Pancreas (tissue), 10 donors: ENCODE measurements at places on chromosomes 12 and 14. TPM values are rescaled to one million over a fixed set of nuclear protein-coding genes. Genes with fewer than 3 reads are reported as not detected.
A peak's percentile ranks its signal among the peaks of the same experiment; 100 is the strongest.

GRCh38 chr14:50321009-50321660 lies 9.0 kb downstream of the DMAC2L start:
- no peak for DNase-seq

GRCh38 chr14:29911810-29912209 lies 15.8 kb downstream of the PRKD1 start:
- DNase-seq: no peak

- DNase-seq: no peak
These were observed 169.2 kb upstream of the HMGA2 start for GRCh38 chr12:65655074-65655493.

DNA sequence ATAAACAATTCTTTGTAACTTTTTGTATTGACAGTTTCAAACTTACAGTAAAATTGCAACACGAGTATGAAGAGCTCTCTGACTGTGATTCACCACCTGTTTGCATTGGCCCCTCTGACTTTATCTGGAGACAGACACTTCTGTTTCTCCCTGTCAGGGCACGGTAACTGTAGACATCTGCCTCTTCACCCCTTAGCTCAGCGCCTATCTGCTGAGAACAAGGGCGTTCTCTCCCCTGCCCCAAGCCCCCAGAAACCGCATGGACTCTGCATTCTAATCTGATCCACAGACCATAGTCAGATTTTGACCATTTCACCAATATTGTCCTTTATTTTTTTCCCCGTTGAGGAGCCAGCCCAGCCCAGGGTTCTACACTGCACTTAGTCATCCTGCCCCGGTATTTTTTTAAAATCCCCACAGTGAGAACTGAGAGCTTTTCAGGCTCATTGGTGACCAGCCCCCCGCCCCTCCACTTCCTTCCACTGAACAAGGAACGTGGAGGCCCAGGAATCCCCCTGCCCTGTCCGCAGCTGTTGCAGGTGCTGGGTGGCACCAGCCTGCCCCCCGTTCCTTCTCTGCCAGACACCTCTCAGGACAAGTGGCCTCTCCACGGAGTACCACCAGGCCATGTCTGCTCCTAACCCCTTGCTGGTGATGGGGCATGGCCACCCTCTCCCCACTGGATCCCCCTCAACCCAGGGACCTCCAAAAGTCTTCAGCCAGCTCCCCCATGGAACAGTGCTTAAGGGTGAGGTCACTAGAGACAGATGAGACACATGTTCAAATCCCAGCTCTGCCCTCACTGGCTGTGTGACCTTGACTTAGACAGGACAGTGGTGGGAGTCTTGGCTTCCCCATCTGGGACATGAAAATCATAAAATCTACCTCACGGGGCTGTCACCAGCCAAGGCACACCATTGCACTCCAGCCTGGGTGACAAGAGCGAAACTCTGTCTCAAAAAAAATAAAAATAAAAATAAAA lies 11.2 kb downstream of the RHOF start:
- DNase-seq: no peak

Gene ADCY6
- total RNA-seq: 21.0 TPM

Gene TAS2R9
- total RNA-seq: not detected

GRCh38 chr12:127150479-127150878 lies 1116.5 kb upstream of the TMEM132C start:
- DNase-seq: no peak

Gene ADAMTS20
- not detected for total RNA-seq

DNA sequence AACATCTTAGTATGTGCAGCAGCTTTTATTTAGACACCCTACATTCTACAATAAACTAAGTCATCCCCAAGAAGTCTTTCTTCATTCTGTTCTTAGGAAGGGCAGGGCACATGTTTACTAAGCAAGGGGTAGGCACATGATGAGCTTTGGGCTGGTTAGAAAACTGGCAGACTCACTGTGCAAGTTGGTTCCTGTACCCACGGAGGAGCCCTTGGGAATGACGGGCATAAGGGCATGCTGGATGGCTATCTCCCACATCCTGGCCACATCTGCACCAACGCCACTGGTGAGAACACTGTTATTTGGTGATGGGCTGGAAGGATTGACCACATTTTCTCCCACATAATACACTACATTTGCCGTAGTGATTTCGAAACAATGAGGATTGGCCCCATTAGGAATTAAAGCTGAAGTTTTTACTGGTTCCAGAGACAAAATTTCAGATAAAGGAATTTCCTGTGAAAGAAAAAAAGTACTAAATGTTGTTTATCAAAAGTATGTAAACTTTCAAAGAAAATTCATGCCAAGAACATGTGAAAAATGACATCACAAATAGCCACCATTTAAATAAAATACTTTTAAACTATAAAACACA lies 297.0 kb downstream of the PRKD1 start:
- DNase-seq: no peak

- DNase-seq: no peak
These were observed 78.0 kb upstream of the SSTR1 start for GRCh38 chr14:38129705-38130104.

Gene EPYC
- not detected for total RNA-seq

DNA sequence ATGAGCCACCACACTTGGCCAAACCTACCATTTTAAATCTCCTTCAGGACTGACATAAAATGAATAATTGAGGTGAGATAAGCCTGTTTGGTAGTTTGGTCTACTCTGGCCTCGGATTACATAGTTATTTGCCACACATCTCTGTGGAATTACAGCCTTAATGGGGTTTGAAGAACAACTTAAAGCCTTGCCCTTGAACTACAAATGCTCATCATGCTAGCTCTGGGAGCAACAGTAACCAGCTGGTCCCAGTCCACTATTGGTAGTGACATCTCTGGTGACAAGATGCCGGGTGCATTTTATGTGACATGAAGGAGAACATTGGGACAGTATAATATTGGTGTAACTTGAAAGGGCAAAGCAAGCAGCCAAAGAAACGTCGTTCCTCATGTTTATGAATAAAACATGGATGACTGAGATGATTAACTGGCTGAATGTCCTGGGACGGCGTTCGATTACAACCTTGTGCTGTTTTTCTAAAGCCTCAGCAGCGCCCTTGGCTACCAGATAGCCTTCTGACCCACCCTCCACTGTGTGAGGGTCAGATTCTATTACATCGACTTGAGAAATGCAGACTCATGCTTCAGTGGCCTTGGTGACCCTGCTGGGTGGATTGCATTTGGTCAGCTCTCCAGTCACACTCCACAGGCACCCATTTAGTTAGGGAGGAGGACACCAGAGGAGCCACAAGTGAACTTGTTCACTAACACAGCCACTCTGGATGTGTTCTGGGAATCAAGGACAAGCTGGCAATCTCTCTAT lies 41.5 kb downstream of the BEST3 start:
- no peak for DNase-seq

Gene FAIM2
- 0.25 TPM for total RNA-seq

Gene LRRIQ1
- 0.92 TPM for total RNA-seq

GRCh38 chr12:117749431-117749830 lies 219.4 kb downstream of the KSR2 start:
- no peak for DNase-seq

Gene IQSEC3
- total RNA-seq: 1.0 TPM

Gene IFI27
- total RNA-seq: 12.1 TPM

GRCh38 chr12:67202011-67202677 lies 67.0 kb upstream of the CAND1 start:
- DNase-seq: no peak

- no peak for DNase-seq
These were observed 55.1 kb upstream of the E2F7 start for GRCh38 chr12:77120156-77121085.

Gene CCDC197
- total RNA-seq: not detected

- DNase-seq: no peak
These were observed 48.9 kb upstream of the DYRK2 start for GRCh38 chr12:67599691-67600090.

- DNase-seq: no peak
These were observed 15.1 kb upstream of the NEK9 start for GRCh38 chr14:75141967-75142366.

DNA sequence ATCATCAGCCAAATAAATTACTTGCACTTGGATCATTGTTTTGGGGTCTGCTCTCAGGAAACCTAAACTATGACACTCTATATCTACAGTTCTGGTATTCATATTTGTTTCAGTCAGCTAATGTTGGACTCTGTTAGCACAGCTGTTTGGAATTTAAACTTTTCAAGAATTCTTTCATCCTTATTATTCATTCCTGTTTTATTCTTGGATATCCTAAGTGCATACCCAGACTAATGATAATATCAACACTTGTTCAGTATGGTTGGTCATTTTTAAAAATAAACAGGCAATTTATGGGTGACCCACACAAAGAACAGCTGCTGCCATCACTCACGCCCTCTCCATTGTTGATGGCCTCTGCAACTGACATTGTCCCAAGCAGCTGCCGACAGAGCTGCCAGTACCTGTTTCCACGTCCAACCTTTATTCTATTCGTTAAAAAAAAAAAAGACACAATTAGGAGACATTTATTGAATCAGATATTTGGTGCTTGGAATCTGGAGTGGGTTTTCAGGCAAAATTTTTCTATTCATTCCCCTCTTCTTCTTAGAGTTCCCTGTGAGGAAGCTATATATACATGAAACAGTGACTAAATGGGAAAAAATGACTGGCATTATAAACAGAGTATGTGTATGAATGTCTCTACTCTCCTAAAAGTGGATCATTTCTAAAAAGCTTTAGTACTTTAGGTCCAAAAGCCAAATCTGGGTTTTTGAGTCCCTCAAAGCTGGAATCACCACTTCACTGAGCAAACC lies 252.1 kb upstream of the NAV3 start:
- DNase-seq: no peak

- no peak for DNase-seq
These were observed 105.8 kb downstream of the MSRB3 start for GRCh38 chr12:65384240-65384639.

Gene CCDC177
- total RNA-seq: not detected

Gene KRT82
- not detected for total RNA-seq

Gene ANKRD33
- total RNA-seq: not detected

- DNase-seq: no peak
These were observed 7.3 kb upstream of the TNFAIP2 start for GRCh38 chr14:103115845-103116572.

GRCh38 chr12:86264451-86265328 lies 8.5 kb upstream of the MGAT4C start:
- DNase-seq: peak; percentile 74

DNA sequence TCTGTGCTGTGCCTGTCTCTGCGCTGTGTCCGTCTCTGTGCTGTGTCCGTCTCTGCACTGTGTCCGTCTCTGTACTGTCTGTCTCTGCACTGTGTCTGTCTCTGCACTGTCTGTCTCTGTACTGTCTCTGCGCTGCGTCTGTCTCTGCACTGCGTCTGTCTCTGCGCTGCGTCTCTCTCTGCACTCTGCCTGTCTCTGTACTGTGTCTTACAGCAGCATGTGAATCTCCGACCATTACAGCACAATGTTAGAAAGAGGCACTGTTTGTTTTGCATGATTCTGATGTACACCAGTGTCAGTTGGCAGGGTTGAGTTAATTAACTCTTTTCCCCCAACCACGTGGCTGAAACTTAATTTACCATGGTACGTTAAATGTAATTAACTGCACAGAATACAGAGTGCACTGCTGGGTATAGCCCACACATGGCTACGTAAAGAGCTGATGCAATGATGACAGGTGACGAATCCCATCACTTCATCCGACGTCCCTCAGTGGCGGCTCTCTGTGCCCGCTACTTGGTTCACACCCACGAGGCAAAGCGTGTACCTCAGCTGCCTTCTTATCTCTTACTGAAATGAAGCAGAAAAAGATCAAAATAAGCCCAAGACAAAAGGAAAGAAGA lies 127.7 kb upstream of the SFSWAP start:
- DNase-seq: no peak

DNA sequence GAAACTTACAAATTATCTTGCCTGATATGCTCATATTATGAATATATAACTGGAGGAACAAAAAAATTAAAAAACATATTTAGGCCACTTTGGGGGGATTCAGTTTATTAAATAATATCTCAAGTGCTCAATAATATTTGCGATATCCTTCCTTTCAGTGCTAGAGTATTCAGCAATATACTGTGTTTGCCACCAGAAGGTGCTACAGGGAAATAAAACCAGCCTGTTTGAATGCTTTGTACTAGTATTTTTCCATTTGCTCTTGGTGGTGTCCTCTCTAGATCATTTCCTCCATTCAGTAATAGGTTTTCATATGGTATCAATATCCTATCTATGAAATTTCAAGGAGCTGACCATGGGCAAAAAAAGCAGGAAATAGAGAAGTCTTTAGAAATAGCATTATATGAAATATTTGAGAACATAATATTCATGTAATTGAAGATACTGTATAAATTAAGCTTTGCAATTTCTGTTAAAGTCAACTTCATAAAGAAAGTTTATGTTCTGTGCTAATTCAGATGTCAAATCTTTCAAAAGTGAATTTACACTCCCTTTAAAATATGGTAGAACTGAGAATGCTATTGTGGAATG lies 106.2 kb upstream of the NAV3 start:
- DNase-seq: no peak

- DNase-seq: no peak
These were observed 15.2 kb downstream of the DCAF4 start for GRCh38 chr14:72941286-72941985.
